ENCODE measurements at places on chromosomes 2 and 18.

- DNase-seq: no peak
Measured at GRCh38 chr18:50830544-50830943, 10.7 kb upstream of the MRO start.

GRCh38 chr2:108266218-108266617, 22.5 kb upstream of the SULT1C2 start:
- DNase-seq: no peak

- DNase-seq: no peak
Measured at GRCh38 chr18:49738721-49739120, 74.6 kb downstream of the ACAA2 start.

GRCh38 chr2:203195331-203196036, 43.3 kb upstream of the CYP20A1 start:
- DNase-seq: no peak

DNA sequence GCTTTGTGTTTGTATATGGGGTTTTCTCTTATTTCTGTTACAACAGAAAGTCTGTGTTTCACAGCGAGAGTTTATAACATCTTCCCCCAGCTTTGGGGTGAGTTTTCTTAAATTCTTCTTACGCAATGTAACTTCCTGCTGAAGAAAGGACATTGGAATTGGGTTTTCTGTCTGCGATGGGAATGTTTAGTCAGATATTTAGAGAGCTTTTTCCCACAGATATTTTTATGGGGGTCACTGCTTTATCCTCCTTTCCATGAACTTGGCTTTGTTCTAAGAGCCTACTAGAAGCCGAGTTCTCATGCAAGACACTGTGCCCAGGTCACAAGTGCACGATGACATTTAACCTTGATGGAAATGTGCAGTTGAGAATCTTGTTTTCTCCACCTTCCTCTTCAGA, 22.1 kb downstream of the B3GNT2 start:
- no peak for DNase-seq

- no peak for DNase-seq
Measured at GRCh38 chr2:195115738-195116137, 541.3 kb upstream of the SLC39A10 start.

GRCh38 chr2:226524381-226524843, 275.2 kb downstream of the IRS1 start:
- DNase-seq: no peak

DNA sequence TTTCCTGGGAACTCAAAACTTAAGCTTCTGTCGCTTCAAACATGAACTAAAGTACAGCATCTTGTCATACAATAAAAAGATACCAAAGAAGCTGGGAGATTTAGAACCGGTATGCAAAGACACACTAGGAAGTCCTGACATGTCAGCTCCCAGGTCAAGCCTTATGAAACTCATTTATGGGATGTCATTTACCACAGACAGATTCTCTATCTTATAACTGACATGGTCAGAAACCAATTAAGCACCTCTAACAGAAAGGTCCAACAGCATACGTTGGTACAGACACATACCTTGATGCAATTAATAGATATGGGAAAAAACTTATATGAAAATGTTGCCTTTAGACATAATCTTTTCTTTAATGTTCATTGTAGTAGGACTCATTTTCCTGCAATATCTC, 169.0 kb downstream of the SRBD1 start:
- DNase-seq: no peak

GRCh38 chr2:219642069-219642454, 14.6 kb downstream of the SLC4A3 start:
- no peak for DNase-seq

DNA sequence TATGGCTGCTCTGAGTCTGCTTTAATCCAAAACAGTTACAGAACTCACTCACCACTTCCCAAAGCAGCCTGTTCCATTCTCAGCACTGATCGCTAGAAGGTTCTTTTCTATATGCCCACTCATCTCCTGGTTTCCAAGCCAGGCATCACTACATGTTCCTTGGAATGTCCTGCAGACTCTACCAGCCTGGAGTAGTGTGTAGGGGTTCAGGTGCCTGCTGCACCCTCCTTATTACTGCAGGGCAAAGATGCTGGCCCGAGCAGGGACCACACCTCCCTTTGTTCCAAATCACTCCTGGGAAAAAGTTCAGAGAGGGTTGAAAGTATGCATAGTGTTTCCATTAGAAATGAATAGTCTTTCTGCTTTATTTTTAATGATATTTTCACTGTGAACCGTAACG, 196.6 kb downstream of the SH3RF3 start:
- DNase-seq: no peak

DNA sequence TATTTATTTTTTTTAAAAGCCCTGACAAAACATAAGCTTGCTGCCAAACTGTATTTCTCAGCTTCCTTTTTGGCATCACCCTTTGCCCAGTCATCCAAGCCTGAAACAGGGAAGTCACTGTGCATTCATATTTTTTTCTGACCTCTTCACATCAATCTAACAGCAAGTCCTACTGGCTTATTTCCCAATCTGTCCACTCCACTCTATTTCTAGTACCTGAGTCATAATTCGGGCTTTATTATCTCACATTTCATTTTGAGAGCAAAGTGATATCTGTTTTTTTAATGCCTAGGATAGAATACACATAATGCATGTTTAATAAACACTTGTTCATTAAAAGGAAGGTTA, 5.1 kb downstream of the HNMT start:
- DNase-seq: no peak

DNA sequence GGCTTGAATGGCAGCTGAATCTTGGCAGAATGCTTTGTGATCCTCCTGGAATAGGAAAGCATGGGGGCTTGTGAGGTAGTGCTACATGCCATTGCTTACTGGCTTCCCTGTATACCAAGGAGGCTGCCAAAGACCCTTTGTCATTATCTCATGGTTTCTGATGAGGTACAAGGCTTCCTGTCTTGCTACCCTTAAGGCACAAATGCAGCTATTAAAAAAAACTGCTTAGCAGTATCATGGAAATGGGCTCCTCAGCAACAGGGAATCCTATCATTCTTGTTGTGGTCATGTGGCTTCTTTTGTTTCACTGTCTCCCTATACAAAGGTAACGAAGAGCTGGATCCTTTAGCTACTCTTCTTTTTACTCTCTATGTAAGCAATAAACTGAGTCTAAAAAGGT, 6.6 kb upstream of the KANSL1L start:
- no peak for DNase-seq

DNA sequence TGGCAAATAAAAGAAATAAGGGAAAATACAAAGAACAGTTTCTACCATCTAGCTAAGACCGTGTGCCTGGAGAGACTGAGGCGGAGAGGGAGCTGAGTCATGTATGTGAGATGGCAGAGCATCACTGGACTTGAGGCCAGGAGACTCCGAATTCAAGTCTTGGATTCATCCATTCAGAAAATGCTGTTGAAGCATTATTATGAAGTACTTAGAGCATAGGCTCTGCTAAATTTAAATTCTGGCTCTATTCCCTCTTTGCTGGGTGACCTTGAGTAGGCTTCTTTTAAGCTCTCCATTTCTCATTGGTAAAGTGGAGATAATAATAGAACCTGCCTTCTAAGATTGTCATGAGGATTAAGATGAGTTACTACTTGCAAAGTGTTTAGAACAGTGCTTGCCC, 34.7 kb downstream of the NPHP1 start:
- no peak for DNase-seq

GRCh38 chr2:80326214-80326613, 21.7 kb upstream of the LRRTM1 start:
- DNase-seq: no peak

DNA sequence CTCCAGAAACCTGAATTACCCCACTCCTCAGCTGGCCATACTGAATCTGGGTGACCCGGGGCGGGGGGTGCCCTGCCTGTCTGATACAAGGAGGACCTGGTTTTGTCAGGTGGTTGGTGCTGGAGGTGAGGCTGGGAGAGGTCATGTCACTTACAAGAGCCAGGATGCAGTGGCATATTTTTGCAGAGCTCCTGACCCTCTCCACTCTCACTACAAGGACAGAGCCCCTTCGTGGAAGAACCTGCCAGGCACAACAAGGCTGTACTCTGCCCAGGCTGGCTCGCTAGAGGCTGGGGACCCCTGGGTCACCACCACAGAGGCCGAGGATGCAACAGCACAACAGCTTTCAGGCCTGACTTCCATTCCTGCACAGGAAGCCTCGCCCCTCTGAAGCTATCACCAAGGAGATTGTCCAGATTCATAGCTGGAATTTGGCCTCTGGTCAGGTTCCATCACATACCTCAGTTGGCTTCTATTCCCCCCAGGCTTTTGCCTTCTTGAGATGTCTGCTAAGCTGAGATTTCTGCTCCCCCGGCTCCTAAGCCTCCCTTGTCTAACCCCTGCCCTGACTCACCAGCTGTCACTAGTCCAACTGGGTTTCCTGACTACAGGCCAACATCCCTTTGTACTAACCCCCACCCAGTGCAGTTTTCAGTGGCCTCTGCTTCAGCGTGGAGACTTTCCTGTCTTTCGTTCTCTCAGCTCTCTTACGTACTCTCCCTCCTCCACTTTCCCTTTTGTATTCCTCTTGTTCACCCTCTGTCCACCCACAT, 132.5 kb upstream of the EPAS1 start:
- DNase-seq: no peak

GRCh38 chr2:79670198-79670597, 157.3 kb downstream of the CTNNA2 start:
- no peak for DNase-seq

GRCh38 chr2:118388771-118389170, 300.5 kb downstream of the INSIG2 start:
- no peak for DNase-seq

GRCh38 chr2:70947556-70948184, 12.0 kb downstream of the ATP6V1B1 start:
- no peak for DNase-seq

DNA sequence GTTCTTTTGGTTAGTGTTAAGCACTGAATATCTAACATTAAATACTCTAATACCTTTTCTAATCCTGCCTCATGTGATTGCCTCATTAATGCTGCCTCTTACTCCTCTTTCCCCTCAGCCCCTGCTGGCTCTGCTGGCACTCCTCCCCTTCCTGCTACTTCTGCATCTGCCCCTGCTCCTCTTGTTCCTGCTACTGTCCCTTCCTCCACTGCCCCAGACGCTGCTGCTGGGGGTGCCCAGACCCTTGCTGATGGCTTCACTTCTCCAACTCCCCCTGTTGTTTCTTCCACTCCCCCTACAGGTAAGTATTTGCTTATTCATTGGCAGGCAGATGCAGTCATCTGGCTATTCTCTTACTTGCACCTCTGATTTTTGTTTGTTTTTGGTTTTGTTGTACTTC, 68.5 kb downstream of the ABI2 start:
- DNase-seq: no peak

- no peak for DNase-seq
Measured at GRCh38 chr2:224155896-224156295, 116.8 kb upstream of the SERPINE2 start.

DNA sequence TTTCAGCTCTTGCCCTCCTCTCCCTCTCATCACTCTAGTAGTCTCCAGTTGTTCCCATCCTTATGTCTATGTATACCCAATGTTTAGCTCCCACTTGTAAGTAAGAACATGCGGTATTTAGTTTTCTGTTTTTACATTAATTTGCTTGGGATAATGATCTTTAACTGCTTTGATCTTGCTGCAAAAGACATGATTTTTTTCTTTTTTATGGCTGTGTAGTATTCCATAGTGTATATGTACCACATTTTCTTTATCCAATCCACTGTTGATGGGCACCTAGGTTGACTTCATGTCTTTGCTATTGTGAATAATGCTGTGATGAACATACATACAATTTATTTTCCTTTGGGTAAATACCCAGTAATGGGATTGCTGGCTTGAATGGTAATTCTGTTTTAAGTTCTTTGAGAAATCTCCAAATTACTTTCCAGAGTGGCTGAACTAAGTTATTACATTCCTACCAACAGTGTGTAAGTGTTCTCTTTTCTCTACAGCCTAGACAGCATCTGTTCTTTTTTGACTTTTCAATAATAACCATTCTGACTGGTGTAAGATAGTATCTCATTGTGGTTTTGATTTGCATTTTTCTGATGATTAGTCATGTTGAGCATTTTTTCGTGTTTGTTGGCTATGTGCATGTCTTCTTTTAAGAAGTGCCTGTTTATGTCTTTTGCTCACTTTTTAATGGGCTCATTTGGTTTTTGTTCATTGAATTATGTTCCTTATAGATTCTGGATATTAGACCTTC, 179.6 kb upstream of the SLC39A10 start:
- no peak for DNase-seq

Data from CD4-positive, alpha-beta T cell treated with Interleukin-6 for 4 hours (primary cell).